ENCODE measurements at places on chromosomes 6 and 20.

DNA sequence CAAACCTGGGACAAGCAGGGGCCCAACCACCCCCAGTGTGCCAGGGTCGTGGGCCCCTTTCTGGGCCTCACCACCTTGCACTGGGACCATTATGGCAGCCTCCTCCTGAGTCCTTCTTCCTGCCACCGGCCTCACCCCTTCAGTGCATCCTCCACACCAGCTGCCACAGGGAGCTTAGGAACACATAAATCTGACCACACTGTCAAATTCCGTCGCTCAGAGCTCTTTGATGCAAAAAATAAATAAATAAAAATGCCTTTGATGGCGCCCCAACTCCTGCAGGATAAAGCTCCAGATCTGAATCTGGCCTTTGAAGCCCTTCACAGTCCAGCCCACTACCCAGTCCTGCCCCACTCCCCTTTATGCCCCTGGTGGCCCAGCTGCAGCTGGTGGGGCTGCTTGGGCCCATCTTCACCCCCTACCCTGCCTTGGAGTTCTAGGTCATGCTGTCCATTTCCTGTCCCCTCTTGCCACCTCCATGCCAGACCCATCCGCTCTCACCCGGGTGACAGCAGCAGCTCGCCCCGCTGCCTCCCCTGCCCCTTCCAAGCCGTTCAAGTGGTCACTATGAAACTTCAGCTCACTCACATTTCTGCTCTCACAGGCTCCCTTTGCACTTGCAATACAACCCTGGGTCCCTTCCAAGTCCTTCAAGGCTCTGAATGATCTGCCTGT lies 16.0 kb downstream of the MYH7B start:
- no peak for DNase-seq

GRCh38 chr6:338815-339262 lies 46.6 kb downstream of the DUSP22 start:
- DNase-seq, result no peak

- no peak for DNase-seq
These were observed 30.2 kb upstream of the IL17A start for GRCh38 chr6:52155791-52156576.

DNA sequence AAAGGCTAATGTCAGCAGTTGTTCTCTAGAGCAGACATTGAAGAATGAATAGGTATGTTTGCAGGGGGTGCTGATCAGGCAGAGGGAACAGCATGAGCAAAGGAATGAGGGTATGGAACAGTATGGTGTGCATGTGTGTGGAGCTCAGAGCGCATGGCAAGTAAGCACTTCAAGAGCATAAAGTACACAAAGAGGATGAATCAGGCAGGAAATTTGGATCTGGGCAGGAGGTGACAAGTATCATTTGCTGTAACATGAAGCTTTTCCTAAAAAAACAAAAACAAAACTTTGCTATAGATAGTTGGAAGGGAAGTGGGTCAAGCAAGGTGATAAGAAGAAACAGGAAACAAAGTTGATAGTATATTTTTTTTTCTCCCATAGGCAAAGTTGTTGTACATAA lies 746.8 kb downstream of the HDGFL1 start:
- no peak for DNase-seq

DNA sequence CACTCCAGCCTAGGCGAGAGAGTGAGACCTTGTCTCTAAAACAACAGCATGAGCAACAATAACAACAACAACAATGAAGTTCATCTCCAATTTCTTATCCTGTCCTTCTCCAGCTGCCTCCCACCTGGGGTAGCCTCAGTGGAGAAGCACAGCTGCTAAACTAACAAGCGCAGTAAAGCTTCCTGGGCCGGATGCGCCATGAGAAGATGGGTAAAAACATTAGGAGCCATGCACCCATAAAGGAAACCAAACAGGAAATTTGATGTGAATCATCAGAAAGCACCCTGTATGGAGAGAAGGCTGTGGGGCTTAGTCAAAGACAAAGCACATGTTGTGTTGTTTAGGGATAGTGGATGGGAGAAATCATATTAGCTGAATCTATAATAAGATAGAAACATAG lies 61.1 kb upstream of the CCN6 start:
- no peak for DNase-seq

Measured in hypothalamus (tissue), 51 donors.